ENCODE measurements at places on chromosomes 1 and 21.

DNA sequence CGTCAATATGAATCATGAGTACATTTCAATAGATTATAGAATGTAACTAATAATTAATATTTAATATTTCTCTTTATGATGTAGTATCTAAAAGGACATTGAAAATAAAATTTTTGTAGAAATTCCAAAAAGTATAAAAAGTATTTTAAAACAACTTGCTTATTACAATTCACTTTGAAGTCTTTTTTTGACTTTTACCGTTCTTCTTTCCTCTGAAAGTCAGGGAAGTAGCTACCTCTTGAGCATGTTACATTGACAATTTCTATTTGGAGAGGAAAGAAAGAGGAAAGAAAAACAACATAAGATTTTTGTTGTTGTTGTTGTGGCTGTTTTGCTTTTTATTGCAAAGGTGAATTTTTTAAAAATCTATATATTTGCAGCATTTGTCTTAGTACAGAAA, 1.3 kb downstream of the PTPRC start:
- DNase-seq: no peak

DNA sequence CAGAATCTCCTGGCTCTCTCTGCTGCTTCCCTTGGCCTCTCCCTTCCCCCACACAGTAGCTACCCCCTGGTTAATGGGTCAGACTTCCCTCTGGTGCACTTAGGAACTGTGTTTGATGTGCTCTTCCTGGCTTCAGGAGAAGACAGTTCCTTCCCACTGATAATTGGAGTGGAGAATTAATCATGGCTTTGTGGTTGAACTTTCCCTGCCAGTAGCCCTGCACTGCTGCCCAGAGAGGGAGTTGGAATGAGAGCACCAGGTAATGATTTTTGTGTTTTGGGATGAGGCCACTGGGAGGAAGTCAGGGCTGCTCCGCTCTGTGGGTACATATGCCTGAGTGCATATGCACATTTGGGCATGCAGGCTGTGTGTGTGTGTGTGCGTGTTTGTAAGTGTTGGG, 39.7 kb upstream of the PADI2 start:
- no peak for DNase-seq

GRCh38 chr1:205962821-205963221, 19.6 kb upstream of the SLC26A9 start:
- DNase-seq: no peak

DNA sequence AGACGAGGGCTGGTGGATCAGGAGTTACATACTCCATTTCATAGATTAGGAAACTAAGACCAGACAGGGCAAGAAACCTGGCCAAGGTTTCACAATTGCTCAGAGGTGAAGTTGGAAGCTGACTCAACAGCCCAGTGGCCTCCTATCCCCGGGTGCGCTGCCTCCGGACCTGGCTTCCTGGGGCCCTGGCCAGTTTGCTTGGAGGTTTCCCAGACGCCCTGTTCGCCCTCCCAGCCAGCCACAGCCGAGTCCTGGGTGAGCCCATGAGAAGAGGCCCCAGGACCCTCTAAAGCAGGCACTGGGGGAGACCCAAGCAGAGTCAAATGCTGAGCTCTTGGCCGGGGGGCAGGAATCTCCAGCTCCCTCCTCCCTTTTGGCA, 180.1 kb downstream of the ZBTB18 start:
- DNase-seq: no peak

DNA sequence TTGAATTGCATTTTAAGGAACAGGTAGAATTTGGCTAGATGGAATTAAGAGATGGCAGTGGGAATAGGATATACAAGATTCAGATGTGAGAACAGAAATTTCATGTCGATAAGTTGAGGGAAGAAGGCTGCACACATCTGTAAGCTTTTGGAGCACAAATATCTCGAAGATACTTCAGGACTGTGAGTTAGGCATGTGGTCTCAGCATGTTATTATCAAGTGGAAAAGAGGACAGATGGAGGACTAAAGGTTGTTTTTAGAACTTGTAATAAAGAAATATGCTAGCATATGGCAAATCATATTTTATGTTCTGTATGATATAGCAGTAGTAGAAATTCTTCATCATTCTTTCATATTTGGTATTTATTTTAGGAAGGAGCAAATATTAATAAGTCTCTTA, 61.5 kb downstream of the KIF1B start:
- DNase-seq: no peak

DNA sequence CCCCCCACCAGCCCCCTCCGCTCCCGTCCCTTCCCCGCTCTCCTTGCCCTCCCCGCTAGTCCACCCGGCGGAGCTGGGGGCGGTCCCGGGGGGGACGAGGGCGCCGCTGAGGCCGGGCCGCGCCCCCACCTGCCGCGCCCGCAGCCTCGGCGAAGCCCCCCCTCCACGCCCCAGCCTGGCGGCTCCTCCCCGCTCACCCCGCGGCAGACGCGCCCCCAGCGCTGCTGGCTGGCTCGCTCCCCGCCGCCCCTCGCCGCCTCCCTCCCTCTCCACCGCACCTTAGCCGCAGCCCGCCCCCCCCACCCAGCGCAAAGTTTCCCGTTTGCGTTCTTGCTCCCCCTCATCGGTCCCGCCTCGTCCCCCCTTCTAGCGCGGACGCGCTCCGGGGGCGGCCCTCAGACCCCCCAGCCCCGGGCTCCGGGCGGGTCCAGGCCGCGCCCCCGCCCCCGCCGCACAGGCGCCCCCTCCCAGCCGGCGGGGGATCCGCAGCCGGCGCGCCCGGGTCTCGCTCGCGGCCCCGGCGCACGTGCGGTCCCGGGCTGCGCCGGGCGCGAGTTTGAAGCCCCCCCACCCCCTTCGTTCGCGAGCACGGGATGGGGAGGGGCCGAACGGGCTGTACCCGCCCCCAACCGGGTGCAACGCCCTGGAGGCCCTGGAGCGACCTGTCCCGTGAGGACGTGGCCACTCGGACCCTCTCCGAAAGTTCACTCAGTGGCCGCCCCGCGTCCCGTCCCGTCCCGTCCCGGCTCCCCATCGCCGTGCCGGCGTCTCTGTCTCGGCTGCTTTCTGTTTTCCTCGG, 623 bp downstream of the PTPRF start:
- no peak for DNase-seq

DNA sequence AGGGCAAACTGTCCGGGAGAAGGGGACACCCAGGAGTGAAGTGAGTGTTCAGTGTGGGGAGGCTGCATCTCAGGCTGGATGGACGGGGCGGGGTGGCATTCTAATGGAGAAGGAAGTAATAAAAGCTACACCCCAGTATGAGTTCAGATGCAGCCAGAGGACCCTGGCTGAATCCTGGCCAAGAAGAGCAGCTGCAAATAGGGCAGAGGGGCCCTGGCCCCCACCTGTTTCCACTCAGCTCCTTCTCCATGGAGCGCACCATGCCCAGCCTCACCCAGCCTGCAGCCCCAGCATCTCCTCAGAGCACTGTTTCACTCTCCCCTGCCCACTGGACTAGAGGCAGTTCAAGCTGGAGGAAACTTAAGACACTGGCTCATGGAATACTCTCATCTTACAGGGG, 46.4 kb downstream of the KCND3 start:
- no peak for DNase-seq

- DNase-seq: no peak
These were observed 48.3 kb upstream of the BCAR3 start for GRCh38 chr1:93729906-93730305.

- DNase-seq: no peak
These were observed 39.9 kb upstream of the PPP1R15B start for GRCh38 chr1:204451352-204452124.

GRCh38 chr1:40876891-40877290, 14.7 kb upstream of the CITED4 start:
- DNase-seq: no peak

DNA sequence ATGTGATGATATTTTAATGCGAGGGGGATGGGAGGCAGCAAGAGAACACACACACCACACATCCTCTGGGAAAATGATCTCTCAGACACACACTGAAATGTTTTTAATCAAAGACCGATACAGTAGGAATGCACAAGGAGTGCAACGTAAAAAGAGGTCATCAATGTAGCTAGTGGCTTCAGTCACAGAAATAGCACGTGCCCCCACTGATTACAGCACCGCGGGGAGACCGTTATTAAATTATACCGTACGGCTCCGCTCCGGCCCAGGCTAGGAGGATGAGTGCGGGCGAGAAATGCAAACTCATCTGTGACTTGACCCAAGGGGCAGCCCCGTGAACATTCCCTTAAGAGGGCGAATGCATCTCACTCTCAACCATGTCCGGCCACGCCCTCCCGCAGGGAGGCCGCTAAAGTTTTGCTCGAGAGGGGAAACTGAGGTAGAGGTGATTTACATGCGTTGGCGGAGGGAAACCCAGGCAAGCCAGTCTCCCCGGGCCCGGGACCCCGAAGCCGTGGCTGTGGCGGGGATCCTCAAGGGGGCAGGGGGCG, 552 bp downstream of the UBR4 start:
- no peak for DNase-seq

DNA sequence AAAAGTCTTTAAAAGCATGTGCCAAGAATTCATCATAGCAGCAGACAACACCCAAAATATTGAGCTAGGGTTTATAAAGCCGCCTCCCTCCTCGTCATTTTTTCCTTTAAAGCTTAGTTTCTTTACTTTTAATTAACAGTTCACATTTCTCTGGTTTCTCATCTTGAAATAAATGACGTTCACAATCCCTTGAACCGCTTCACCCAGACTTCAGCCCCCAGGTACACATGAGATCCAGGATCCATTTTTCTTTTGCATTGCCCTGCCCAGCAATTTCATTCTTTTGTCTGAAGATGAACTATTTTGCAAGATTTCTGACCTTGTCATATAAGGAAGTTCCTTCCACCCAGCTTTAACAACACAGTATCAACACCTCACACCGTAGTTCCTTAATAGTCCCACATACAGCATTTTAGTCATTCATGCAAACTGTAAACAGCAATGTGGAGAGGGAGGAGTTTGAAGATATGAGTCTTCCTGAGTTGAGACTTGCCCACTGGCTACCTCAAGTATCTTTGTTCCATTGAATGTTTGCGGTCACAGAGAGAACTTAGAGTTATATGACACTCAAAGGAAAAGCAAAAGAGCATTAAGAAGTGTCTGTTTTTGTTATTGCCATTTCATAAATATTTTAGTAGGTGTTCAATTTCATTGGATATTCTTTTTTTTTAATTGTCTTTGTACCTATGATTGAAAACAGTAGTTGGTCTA, 35.3 kb upstream of the CACYBP start:
- DNase-seq: no peak

DNA sequence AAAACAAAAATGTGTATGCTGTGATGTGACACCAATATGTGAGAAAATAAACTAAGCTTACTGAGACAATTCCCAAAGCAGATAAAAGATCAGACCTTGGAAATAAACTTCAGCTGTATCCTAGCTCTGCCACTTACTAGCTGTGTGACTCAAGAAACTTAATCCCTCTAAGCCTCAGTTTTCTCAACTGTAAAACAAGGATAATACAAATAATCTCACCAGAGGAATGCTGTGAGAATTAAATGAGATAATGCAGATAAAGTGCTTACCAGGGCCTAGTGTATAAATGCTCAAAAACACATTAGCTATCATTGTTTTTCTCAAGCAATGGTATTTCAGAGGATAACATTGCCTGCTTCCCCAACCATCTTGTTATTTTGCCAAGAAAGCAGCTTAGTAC, 2.1 kb downstream of the HEATR1 start:
- no peak for DNase-seq

DNA sequence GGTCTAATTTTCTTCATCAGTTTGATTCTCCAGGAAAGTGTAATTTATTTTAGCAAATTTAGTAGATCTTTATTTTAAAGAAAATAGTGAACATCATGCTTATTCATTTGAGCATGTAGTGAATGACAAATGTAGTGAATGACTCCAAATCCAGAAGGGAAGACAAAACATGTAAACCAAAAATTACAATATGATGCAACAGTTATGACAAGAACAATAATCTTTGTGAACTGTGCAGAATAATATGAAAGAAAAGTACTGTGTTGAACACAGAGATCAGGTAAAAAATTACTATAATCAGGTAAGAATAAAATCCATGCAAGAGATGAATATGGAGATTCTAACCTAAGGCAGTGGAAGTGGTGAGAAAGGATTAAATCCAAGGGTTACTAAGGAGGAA, 30.0 kb upstream of the DPH5 start:
- DNase-seq: no peak

DNA sequence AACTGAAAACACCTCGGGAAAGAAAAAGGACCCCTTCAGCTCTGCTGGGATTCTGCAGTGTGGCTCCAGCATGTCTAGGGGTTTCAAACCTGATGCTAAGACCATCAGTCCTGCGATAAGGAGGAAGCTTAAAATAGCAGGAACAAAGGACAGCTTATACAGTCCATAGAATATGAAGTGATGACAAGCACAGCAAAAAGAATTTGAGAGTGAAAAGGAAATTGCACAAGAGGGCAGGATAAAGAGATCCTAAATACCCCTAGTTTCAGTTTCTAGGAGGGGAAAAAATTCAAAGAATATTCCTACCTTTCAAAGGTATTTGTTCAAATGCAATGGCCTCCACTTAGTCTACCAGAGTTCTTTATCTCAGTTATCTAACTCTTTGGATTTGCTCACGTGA, 171.4 kb downstream of the TGFB2 start:
- no peak for DNase-seq

GRCh38 chr1:186775881-186776560, 52.7 kb upstream of the PLA2G4A start:
- no peak for DNase-seq

DNA sequence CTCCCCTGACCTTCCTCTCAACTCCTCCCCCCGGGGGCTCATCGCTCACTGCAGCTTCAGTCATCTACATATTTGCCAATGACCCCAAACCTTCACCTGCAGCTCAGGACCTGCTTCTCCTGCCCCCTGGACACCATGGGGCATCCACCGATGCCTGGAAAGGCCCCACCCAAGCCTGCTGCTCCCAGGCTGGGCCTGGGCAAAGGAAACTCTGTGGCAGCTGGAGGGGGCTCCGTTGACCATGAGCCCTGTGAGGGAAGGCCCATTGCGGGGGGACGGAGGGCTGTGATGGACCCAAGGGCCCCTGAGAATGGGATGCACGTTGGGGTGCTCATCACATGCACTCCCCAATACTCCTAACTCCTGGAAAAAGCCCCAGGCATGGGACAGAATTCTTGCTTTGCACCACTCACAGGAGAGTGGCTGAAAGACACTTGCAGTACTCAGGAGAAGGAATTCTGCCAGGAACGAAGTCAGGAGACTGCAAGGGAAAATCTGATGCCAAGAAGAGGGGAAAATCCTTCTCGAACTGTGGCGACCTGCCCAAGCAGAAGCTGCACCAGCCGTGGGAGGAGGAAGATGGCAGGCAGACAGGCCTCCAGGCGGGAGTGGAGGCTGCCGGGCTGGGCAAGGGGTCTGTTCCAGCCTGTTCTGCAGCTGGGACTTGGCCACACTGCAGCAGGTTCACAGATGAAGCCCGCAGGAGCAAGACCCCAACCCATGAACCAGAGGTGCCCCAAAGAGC, 18.4 kb downstream of the MATN1 start:
- DNase-seq: no peak

GRCh38 chr1:69230208-69230607, 337.5 kb upstream of the LRRC7 start:
- no peak for DNase-seq

DNA sequence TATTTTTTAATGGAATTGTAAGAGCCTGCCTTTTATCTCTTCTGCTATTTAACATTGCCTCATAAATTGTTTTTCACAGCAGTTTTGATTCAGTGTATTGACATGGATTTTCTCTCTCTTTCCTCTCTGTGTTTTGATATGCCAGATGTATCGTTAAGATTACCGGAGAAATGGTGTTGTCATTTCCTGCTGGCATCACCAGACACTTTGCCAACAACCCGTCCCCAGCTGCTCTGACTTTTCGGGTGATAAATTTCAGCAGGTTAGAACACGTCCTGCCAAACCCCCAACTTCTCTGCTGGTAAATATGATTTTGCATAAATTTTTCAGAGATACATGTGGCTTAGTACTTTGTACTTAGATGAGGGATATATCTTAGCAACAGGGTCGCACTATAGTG, 23.1 kb upstream of the DYNLT5 start:
- peak; percentile 90 for DNase-seq

- no peak for DNase-seq
These were observed 37.4 kb upstream of the DISP1 start for GRCh38 chr1:222777463-222777862.
